Activated CD4-positive, alpha-beta memory T cell treated with anti-CD3 and anti-CD28 coated beads, Interleukin-2, amount 10 ng/mL, durations not matched to agents 7 days and 5 days (primary cell): ENCODE measurements at places on chromosomes 2 and 18.

DNA sequence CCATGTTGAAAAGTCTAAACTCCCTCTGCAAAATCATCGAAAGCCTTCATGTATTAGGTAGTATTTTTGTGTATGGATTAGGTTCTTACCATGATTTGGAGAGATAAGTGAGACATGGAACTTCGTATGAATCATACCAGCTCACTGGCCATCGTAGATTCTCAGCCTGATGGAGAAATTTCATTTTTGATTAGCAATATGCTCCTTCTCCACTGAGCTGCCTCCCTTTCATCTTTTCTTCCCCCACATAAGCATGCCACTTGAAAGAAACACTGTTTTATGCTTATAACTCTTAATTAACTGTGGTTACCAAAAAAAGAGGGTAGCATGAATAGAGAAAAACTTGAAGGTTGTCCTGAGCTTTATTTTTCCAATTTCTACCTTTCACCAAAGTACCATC, 111.9 kb downstream of the NCK2 start:
- peaks cover 79% of the 10 kb centered on the region for H3K4me1 ChIP-seq
- DNase-seq, result no peak
- no peaks in the 10 kb centered on the region for H3K27me3 ChIP-seq
- H3K4me3 ChIP-seq, result peak overlapping the region; percentile 73

DNA sequence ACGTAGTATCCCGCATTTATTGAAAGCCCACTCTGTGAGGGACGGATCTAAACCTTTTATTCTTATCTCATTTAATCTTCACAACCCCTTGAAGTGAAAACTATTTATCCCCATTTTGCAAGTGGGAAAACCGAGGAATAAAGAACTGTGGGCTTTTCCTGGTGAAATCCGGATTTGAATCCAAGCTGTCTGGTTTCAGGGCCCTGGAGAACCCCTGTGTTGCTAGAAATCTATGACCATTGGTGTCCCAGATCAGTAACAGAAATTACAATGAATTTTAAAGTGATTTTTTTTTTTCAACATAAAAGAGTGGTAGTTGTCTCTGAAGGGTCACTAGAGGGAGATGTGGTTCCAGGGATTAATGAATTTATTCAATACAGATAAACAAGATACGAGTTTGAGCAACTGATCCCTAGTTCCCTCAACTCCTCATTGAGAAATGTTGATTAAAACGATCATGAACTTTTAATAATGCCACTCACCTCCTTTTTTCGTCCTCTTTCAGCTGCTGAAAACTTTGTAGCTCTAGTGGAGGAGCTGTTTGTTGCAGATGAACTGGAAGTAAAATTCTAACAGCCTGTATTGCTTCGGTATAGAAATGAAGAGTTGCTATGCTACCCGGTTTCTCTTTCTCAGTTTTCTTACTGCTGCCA, 940 bp downstream of the XRCC5 start:
- no peaks in the 10 kb centered on the region for H3K27me3 ChIP-seq
- H3K4me1 ChIP-seq, result peaks cover 61% of the 10 kb centered on the region
- H3K27ac ChIP-seq, result peak overlapping the region; percentile 98
- DNase-seq, result no peak

DNA sequence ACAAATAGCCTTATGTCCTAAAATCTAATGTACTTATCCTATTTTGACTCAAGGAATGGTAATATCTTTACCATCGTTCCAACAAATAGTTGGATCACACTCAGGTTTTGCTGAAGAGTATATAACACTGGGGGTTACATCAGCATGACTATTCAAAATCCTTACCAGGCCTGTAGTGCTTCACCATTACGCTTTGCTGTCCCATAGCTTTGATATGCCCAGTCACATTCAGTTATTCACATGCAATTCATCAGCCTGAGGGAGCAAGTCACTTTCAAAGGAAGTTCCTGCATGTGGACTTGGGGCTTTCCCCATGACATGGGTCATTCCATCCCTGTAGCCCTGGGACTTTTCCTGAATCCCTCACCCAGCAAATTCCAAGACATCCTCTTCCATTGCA, 39.6 kb downstream of the FTCDNL1 start:
- no peak overlapping the region for H3K27ac ChIP-seq

- H3K27ac ChIP-seq, result peak overlapping the region; percentile 53
- H3K27me3 ChIP-seq, result peaks cover 2% of the 10 kb centered on the region
- DNase-seq, result peak; percentile 57
These were observed 102.4 kb downstream of the CABLES1 start for GRCh38 chr18:23237524-23238151.

DNA sequence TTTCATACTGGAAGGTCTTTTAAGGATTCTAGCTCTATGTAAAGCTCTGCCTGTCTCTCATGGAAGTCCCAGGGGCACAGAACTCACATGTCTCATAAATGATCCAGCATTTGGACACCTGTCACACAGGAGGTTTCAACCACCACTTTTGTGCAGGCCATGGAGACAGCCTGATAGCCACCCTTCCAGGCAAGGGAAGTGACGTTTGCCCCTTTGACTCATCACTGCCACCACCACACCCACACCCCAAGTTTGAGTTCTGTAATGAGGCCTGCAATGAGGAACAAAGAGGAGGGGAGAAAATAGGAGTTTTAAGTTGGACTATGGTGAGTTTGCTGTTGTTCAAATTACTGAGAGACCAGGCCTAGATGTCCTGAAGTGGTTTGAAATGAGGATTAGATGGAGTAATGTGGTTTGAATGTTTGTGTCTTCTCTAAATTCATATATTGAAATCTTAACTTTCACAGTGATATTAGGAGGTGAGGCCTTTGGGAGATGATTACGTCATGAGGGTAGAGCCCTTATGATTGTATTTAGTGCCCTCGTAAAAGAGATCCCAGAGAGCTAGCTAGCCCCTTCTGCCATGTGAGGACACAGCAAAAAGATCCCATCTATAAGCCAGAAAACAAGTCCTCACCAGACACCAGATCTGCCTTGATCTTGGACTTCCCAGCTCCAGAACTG, 175.3 kb upstream of the EPHA4 start:
- no peaks in the 10 kb centered on the region for H3K4me1 ChIP-seq
- no peak overlapping the region for H3K4me3 ChIP-seq
- H3K27me3 ChIP-seq, result no peaks in the 10 kb centered on the region
- no peak overlapping the region for H3K27ac ChIP-seq

- no peaks in the 10 kb centered on the region for H3K36me3 ChIP-seq
- H3K27ac ChIP-seq, result peak overlapping the region; percentile 71
These were observed 38.0 kb downstream of the CYP1B1 start for GRCh38 chr2:38037757-38038621.

- H3K27ac ChIP-seq, result no peak overlapping the region
- no peak overlapping the region for H3K4me3 ChIP-seq
- DNase-seq, result no peak
These were observed 18.2 kb downstream of the BMP10 start for GRCh38 chr2:68853035-68853434.

DNA sequence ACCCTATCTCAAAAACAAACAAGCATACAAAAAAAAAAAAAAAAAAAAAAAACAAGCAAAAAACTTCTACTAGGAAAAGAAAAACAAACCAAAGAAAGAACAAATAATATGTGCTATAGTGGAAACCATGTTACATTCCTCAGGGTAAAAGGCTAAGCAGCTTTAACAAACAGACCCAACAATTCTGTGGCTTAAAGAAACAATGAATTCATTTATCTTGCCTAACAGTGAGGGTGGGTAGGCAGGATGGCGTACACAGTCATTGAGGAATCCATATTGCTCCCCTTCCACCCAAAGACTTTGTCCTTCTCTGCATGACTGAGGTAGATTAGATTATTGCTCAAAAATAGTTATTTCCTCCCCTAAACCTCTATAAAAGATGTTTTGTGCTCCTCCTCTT, 63.1 kb upstream of the ITGA6 start:
- no peaks in the 10 kb centered on the region for H3K36me3 ChIP-seq
- no peaks in the 10 kb centered on the region for H3K27me3 ChIP-seq
- H3K4me3 ChIP-seq, result no peak overlapping the region
- H3K27ac ChIP-seq, result no peak overlapping the region

DNA sequence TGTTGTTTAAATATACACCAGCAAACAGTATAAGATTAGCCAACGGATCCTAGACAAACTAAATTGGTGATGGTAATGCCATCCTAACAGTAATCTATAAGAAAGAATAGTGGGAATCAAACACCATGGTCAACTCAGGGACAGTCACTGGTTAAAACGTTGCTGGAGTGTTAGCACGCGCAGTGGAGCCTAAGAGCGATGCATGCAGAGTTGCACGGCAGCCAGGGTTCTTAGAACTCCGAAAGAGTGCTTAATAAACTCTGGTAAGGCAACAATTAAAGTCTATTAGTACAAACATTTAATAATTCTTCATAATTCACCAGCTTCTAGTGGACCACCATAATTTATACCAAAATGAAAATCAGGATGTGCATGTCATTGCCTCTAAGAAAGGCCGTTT, 22.2 kb downstream of the LANCL1 start:
- H3K27ac ChIP-seq, result no peak overlapping the region
- H3K27me3 ChIP-seq, result no peaks in the 10 kb centered on the region
- H3K4me3 ChIP-seq, result no peak overlapping the region
- H3K4me1 ChIP-seq, result no peaks in the 10 kb centered on the region

DNA sequence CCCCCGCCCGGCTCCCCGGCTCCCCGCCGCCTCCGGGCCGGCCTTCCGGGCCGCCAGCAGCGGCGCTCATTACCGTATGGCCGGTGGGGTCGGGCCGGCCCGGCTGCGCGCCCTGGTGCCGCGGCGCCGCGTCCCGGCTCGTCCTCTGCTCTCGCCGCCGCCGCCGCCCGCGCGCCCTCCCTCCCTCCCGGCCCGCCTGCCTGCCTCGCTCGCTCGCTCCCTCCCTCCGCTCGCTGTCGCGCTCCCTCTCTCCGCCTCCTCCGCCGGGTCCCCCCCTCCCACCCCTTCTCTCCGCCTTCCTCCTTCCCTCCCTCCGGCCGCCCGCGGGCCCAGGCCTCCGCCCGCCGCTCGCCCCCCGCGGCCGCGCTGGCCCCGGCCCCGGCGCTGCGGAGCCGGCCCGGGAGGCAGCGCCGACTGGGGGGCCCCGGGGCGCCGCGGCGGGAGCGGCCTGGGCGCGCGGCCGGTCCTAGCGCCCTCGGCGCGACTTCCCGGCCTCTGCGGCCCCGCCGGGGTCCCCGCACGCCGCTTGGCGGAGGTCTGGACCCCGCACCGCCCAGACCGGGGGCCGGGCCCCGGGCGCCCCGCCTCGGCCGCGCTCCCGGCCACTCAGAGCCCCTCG, at the start of gene DNMT3A:
Gene DNMT3A (minus strand): TSS at position 173 of the 619 bp plus-strand sequence. CDS start 27,941 bp downstream, outside the sequence.
- H3K36me3 ChIP-seq, result no peaks in the 10 kb centered on the region
- DNase-seq, result peak; percentile 64
- peaks cover 24% of the 10 kb centered on the region for H3K4me1 ChIP-seq
- peak within 1 kb of the TSS; percentile 62 for H3K27ac ChIP-seq
- H3K4me3 ChIP-seq, result peak within 1 kb of the TSS; percentile 83

DNA sequence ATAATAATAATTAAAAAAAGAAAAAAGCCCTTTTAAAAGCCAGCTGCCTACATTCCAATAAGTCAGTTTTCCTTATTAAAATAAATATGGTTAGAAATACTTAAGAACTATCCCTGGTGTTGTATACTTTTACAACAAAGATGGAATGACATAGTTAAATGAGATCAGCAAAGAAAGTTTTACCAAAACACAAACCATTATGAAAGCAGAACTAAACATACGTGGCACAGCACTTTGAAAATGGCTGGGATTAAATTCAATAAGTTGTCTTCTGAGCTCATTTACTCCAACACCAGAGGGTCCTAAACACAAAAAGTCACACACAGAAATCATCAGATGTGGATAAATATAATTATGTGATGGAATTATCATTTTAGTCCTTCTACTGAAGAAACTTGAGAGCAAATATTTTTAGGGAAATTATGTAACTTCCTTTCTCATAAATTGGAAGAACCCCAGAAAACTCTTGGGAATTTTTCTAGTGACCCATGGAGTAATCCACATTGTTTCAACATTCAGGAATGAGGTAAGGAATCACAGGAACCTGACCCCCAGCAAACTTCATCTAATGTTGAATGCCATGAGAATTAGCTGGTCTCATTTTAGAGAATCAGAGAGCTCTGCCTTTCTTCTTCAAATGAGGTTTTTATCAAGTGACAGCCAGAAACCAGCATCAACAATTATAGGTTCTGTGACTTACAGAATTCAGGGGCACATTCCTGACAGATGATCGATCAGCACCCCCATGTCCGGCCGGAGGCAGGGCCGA, 11.5 kb upstream of the TMEM237 start:
- no peaks in the 10 kb centered on the region for H3K36me3 ChIP-seq
- peaks cover 21% of the 10 kb centered on the region for H3K27me3 ChIP-seq
- DNase-seq, result no peak
- H3K27ac ChIP-seq, result no peak overlapping the region
- no peak overlapping the region for H3K4me3 ChIP-seq

DNA sequence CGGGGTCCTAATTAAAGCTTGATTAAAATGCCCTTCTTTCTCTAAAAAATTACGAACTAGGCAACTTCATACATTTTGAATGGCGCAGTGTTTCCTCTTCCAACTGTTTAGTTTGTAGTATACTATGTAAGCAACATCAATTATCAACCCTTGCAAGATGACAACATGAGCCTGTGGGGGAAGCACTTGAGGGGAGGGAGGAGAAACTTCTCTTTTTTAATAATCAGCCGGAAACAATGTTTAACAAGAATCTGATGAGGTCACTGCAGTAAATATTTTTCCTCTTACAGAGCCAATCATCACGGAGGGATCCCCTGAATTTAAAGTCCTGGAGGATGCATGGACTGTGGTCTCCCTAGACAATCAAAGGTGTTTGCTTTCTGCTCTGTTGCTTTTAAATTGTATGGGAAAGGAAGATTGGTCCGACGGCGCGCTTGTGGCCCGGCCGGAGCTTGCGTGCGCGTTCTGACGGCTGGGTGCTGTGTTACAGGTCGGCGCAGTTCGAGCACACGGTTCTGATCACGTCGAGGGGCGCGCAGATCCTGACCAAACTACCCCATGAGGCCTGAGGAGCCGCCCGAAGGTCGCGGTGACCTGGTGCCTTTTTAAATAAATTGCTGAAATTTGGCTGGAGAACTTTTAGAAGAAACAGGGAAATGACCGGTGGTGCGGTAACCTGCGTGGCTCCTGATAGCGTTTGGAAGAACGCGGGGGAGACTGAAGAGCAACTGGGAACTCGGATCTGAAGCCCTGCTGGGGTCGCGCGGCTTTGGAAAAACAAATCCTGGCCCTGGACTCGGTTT, 5.3 kb upstream of the DLX1 start:
- DNase-seq, result no peak
- peaks cover 85% of the 10 kb centered on the region for H3K27me3 ChIP-seq

DNA sequence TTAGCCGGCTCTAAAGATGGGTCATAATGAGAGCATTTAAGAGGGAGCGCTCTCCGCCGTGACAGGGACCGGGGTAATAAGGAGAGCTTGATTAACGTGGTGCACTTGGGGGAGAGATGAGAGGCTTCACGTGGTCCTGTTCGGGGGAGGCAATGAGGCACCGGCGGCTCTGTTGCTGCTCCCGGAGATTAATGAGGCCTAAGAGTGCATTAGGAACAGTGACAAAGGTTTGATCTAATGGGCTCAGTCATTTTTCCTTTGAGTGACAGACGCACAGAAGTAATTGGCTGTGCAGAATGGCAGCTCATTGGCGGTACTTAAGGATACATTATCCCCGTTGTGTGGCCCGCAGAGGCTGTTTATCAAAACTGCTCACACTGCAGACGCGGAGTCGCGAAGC, 250.7 kb downstream of the GBX2 start:
- H3K4me3 ChIP-seq, result no peak overlapping the region
- no peak for DNase-seq
- no peaks in the 10 kb centered on the region for H3K4me1 ChIP-seq
- no peaks in the 10 kb centered on the region for H3K27me3 ChIP-seq
- H3K36me3 ChIP-seq, result no peaks in the 10 kb centered on the region
